Mesenteric fat pad (tissue), 1 donor: ENCODE measurements at places on chromosomes 16 and 17. TPM values are rescaled to one million over a fixed set of nuclear protein-coding genes. Genes with fewer than 3 reads are reported as not detected.

The NRN1L gene
- not detected for total RNA-seq

The C17orf78 gene
- not detected for total RNA-seq

The CARD14 gene
- total RNA-seq, result not detected

The FBXW10 gene
- total RNA-seq, result 0.51 TPM

The ADAP2 gene
- total RNA-seq, result 43.2 TPM

The CTRB2 gene
- 4.1 TPM for total RNA-seq

The TBC1D28 gene
- total RNA-seq, result not detected

The KRTAP4-12 gene
- total RNA-seq, result not detected

The TPSG1 gene
- total RNA-seq, result not detected

The COPZ2 gene
- 64.4 TPM for total RNA-seq

- DNase-seq, result no peak
Observed at GRCh38 chr16:72171236-72171635, 719 bp downstream of the PMFBP1 start.

GRCh38 chr17:48037036-48037837 is at the start of gene COPZ2:
COPZ2 (minus strand) TSS chr17:48037797; CDS start chr17:48037777, 20 bp downstream.
- DNase-seq, result no peak

- DNase-seq, result no peak
Observed at GRCh38 chr16:1244881-1245280, 4.4 kb downstream of the TPSAB1 start.

- no peak for DNase-seq
Observed at GRCh38 chr16:4591706-4592470, 22.8 kb downstream of the UBALD1 start.

DNA sequence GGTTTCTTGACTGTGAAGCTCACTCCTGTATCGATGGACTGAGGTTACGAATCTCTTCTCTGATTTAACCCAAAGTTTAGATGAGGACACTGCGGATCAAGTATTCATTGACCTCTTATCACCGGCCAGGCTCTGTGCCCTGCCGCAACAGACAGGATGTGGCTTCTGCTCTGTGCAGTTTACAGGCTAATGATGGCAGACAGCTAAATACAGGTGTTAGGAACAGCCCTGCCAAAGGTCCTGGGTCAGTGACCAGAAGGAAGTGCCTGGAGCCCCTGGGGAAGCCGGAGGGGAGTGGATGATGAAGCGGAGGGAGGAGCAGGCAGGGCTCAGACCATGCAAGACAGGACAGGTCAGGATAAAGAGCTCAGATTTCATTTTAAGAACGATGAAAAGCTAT is 44.4 kb downstream of the HAPSTR1 start:
- DNase-seq, result peak; percentile 59

- DNase-seq, result no peak
Observed at GRCh38 chr17:55265311-55266021, 706 bp downstream of the HLF start.

DNA sequence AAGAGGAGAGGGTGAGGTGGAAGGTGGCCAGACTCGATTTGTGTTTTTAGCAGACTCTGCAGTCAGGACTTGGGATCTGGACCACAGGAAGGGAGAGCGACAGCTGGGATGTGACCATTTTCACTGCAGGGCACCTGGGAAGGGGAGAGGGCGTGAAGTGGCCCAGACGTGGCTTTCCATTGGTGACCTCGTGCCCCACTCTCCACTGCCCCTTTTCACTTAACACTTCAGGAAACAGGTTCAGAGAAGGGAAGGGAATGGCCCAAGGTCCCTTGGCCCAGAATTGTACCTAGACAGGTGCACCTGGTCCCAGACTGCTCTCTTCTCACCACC is 22.9 kb upstream of the MPRIP start:
- no peak for DNase-seq

- DNase-seq, result no peak
Observed at GRCh38 chr17:17849147-17849820, 12.5 kb upstream of the SREBF1 start.

- DNase-seq, result no peak
Observed at GRCh38 chr16:79843631-79844043, 243.1 kb upstream of the MAF start.

GRCh38 chr16:30024451-30024850 is 1.5 kb downstream of the C16orf92 start:
- no peak for DNase-seq

GRCh38 chr16:70686376-70687101 is 686 bp upstream of the MTSS2 start:
- no peak for DNase-seq

GRCh38 chr17:52524096-52524637 is 365.7 kb upstream of the CA10 start:
- DNase-seq, result no peak

GRCh38 chr17:77815127-77815905 is 143.2 kb upstream of the TNRC6C start:
- no peak for DNase-seq
